Left ventricle myocardium superior (tissue), 1 donor: ENCODE measurements at places on chromosomes 2 and 18.
A peak's percentile ranks its signal among the peaks of the same experiment; 100 is the strongest.

- no peak for DNase-seq
Observed at GRCh38 chr2:58378152-58378551, 137.0 kb upstream of the FANCL start.

- no peak for DNase-seq
Observed at GRCh38 chr2:48228345-48228684, 301.6 kb upstream of the STON1 start.

- peak; percentile 80 for DNase-seq
Observed at GRCh38 chr2:106561356-106561755, 74.2 kb downstream of the CD8B2 start.

DNA sequence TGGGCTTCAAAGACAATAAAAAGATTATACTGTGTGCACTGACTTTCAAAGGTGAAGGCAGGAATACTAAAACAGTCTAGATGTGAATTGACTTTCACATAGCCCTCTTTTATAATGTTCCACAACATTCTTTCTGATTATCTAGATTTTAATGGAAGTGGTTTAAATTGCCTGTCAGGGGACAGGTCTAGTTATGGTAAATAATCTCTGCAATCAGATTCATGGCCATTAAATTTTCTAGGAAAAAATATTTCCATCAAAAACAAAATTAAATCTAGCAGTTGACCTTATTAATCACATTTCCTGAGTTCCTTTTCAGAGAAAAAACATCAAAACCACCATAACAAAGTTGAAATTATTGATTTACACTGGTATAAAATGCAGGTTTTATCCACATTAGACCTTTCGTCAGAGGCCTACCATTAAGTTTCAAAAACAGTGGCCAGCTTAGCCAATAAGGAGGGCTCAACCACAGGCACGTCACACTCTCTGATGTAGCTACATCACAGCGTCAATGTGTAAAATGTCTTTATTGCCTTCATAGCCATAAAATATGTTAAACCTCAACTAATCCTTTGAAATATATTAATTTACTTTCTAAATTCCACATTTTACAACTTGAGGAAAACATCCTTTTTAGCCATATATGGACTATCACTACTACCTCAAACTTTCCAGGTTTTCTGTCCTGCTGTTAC is 79.4 kb downstream of the NOL10 start:
- no peak for DNase-seq

- DNase-seq, result no peak
Observed at GRCh38 chr2:236998236-236998635, 87.5 kb upstream of the COPS8 start.

GRCh38 chr2:31047599-31047998 is 90.6 kb downstream of the GALNT14 start:
- DNase-seq, result no peak

DNA sequence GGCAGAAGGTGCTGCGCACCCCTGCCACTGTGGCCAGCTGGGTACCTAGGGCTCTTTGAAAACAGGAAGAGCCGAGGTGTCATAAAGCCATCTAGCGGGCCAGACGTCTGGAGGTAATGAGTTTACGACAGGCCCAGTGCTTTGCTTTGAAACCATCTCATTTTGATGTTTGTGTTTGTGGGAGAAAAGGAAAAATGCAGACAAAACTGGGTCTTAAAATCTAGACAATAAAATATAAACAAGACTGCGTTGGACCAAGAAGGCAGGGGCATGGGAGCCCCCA is 3.2 kb downstream of the HOXD9 start:
- DNase-seq, result no peak

DNA sequence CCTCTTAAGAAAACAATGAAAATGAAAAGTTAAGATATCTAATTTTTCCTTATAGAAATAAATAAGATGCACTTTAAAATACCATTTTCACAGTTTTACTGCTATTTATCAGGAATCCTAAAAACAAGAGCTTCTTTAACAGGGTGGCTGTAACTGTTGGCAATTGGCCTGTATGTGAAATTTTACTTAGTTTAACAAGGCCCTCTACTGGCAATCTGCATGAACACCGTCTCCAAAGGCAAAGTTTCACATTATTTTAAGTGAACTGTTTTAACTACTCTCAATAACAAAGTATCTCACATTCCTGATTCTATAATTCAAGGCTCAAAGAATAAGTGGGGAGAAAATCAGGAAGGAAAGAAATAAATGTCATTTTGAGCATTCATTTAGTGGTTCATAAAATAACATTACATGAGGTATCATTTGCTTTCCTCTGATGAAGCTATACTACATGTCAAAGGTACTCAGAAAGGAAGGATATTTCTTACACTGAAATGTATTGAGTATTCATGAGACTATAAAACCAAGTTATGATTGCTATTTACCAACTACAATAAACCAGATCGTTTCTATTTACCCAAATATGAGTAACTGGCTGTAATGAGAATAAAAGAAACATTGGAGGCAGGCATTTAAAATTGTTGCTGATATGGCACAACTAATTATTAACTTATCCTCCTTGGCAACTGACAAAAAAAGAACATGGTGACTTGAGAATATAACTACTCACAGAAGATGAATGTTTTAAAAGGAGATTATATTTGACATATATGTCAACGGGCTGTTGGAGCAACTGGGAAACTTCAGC is 7.0 kb downstream of the NCKAP5 start:
- no peak for DNase-seq

DNA sequence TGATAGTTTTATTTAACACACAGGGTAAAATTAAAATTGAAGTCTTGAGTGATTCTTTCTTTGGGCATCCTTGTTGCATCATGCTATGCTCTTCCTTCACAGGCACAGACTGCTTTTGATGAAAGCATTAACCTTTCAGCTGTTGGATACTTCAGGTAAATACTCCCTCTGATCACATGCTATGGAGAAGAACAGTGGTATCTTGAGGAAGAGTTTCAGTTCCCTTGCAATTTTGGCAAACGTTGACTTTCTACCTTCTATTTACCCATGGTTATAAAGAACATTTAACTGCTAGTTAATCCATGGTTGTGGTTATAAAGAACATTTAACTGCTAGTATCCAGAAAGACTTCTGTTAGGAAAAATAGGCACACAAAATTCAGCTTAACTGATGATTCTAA is 75.7 kb downstream of the AOX1 start:
- DNase-seq, result no peak

GRCh38 chr2:108906403-108907077 is 82.5 kb downstream of the EDAR start:
- no peak for DNase-seq
